ENCODE measurements at places on chromosomes 16 and 17. TPM values are rescaled to one million over a fixed set of nuclear protein-coding genes. Genes with fewer than 3 reads are reported as not detected.

DNA sequence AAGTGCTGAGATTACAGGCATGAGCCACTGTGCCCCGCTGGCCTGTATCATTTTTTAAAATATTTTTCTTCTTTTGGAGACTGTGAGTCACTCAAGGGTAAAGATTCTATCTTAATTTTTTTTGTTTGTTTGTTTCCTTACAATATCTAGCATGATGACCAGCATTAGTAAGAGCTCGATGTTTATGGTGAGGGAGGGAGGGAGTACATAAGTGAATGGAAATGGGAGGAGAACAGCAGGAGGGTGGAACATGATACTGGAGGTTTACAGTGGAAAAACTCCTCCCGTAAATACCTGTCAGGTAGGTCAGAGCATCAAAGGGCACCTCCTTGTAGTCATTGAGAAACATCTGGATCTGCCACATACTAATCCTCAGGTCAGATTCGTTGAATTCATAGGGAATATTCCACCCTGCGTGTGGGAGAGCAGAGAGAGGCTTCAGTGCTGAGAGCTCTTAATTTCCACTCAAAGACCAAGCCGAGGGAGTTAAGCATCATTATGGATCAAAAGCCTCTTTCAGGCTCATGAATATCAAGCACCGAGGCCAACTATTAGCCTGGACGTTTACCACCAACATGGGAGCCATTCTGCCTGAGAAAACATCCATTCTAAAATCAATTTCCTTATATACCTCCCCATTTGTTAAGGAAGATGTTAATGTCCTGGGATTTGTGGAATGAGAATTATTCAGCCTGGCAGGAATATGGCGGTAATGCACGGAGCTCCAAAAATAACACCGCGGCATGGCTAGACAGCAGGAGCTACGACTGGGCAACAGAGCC is 51.8 kb downstream of the LYRM1 start:
- no peak for DNase-seq

GRCh38 chr16:25570131-25570530 is 121.6 kb upstream of the HS3ST4 start:
- no peak for DNase-seq

- DNase-seq: no peak
Observed at GRCh38 chr17:22453181-22453580, 760.9 kb downstream of the KCNJ18 start.

DNA sequence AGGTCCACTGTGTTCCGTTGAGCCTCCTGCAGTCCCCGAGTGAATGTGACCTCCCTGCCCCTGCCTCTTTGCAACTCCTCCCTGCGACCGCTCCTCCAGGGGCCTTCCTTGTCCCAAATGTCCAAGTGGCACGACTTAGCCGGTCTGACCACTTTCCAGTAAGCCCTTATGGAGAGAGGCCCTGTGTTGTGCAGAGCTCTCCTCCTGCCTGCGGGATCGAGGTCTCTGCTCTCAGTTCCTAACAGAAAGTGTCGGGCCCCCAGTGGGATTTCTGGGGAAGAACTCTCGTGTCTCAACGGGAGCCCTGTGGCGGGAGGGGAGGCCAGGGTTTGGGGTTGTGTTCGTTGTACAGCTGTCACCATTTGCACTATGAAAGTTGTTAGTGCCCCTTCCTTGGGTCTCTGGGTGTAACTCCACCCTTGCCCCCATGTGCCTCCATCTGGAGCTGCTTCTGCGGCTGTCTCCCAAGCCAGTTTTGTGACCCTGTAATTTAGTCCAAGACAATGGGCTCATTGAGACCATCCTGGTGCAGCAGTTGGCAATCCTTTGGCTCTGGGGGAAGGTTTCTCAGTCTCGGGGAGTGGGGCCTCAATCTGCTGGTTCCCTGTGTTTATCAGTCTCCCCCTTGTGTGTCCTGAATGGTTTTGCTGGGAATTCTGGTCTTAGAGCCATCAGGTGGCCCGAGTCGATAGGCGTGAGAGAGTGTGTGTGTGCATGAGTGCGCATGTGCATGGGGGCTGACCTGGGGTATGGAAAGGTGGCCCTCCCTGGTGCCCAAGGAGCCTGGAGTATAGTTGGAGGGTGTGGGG is 234.5 kb downstream of the SEC14L1 start:
- DNase-seq: no peak

GRCh38 chr16:424033-424622 is 1.3 kb upstream of the RAB11FIP3 start:
- DNase-seq: peak; percentile 88

DNA sequence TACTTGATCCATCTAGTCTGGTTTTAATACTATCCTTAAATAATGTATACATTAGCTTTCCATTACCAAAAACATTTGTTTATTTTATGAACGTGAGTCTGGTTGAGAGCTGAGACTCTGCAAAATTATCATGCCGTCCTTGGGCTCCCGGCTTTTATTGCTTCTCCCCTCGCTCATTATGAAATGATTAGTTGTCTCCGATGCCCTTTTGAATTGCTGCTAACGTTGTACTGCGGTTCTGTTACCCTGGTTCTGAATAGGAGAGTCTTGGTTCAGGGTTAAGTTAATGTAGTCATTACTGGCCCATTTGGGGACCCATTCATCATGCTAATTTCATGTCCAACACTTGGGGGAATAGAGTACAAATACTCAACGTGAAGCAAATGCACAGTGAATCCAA is 12.8 kb downstream of the XYLT1 start:
- DNase-seq: no peak

DNA sequence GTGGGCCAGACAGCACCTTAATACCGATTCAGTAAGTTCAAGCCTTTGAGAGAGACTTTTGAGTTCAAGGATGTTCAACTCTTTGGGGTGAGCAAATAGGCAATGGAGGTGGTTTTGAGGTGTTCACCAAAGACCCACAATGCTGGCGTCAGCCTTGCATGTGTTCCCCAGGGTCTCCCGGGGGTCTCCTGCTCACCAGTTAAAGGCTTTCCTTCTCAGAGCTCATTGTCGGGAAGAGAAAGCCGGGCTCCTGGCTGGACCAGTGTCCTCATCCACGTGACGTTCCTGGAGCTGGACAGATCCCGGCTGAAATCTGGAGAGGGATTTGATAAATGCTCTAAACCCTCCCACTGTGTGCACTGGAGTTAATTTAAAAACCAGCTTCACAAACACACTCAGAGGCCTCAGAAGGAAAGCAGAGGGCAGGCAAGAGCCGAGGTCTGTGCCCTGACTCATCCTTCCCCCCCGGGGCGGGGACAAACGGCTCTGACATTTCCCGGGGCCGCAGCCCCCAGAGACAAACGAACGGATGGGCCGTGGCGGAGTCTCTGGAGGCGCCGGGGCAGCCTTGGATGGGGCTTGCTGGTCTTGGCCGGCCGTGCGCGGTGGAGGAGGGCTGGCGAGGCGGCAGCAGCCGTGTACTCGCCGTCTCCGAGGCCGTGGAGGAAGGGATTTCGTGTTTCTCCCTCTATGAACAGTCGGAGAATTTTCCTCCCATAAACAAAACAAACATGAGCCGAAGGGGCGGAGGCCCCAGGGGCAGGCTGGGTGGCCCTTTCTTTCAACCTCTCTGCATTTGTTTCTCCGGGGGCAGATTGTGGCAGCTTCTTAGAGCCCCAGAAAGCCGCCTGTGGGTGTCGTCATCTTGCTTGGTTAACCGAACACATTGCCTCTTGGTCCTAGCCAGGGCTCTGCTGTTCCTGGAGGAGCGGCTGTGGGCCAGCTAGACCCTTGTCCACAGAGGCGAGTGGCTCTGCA is 94.2 kb downstream of the NTN1 start:
- DNase-seq: no peak

Gene RNF227
- 1.2 TPM for total RNA-seq

Gene TPSG1
- not detected for total RNA-seq

Gene WSCD1
- total RNA-seq: 54.1 TPM

Gene PIRT
- total RNA-seq: not detected

Gene MYOCD
- total RNA-seq: 2.0 TPM

Measured in glomerular endothelial cell (primary cell).